ENCODE measurements at places on chromosomes 16 and 17.
A peak's percentile ranks its signal among the peaks of the same experiment; 100 is the strongest.

- DNase-seq: no peak
Measured at GRCh38 chr17:80956321-80957190, 35.1 kb upstream of the CHMP6 start.

- no peak for DNase-seq
Measured at GRCh38 chr17:79183043-79183292, 108.3 kb downstream of the ENGASE start.

GRCh38 chr17:9360677-9361081 is 214.9 kb downstream of the STX8 start:
- no peak for DNase-seq

DNA sequence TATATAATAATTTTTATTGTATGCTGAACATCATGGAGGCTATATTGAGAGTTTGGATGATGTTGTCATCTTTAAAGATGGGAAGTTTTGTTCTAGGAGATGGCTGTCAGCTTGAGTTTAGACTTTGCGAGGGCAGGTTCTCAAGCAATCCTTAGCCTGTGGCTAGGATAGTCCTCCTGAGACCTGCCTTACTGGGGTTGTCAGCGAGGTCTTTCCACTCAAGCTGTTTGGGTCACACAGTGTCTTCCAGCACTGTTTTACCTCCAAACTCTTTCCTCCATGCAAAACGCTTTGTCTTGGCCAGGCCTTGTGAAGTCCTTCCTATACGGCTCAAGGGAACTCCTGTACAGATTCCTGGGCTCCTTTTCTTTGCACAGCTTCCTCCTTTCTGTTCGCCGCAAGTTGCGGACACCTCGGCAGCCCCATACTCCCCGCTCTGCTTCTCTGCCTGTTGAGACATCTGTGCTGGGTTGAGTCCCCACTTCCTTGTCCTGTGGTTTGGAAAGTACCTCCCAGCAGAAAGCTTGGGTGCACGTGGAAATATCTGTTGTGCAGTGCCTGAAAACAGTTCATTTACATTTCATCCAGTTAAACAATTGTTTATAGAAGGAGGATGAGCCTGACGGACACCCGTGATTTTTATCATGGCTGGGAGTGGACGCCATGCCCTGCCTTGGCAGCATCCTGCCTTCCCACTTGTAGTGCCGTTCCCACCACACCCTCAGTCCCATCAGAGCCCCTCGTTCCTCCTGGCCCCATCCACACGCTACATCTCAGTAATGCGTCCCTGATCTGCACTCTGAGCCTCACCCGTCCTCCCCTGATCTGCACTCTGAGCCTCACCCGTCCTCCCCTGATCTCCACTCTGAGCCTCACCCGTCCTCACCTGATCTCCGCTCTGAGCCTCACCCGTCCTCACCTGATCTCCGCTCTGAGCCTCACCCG is 55.0 kb upstream of the CBFA2T3 start:
- peak; percentile 55 for DNase-seq

DNA sequence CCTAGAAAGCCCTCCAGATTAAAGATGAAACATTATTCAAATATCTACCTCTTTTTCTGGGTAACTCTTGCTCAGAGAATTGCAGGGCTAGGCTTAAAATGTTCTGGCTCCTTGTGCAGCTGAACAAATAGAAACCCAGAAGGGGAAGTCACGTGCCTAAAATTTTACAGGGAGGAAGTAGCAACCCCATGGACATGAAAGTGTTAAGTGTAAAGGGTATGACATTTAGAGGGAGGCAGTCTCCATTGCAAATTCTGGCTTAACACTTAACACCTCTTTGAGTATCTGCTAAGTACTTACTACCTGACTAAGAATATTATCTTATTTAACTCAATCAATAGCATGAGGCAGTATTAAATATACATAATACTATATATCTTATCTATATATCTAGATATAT is 376.1 kb upstream of the ERCC4 start:
- DNase-seq: no peak

DNA sequence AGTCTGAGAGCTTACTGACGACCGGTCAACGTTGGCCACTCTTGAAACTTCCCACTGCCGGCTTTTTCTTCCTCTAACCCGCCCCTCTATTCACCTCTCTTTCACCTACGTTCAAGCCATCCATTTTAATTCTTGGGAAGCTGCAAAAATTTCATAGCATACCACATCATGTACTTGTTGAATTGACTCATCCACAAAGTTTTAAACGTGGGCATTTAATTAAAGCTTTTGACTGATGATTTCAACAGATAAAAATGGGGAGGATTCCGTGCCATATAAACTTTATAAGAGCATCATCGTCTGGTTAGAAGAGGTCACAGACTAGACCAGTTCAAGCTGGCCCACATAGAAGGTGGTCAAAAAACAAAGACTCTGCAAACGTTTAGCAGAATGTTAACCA is 22.5 kb downstream of the VPS53 start:
- no peak for DNase-seq

- DNase-seq: no peak
Measured at GRCh38 chr16:83808573-83809014, 816 bp downstream of the HSBP1 start.

DNA sequence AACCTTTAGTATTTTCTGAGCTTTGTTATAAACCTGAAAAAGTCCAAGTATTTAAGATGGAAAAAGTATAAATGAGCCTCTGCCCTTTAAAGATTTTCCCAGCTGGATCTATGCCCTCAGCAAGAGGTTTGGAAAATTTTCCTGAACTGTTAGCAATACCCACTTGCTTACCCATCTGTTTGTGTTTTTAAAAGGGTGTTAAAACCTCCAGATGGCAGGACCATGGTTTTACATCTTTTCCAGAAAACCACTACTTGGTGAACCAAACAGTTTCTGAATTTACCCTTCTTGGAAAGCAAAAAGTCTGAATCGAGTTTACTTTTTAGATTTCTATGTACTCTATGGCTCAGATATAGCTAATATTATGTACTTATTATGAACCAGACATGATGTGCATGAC is 719 bp downstream of the PMFBP1 start:
- no peak for DNase-seq

GRCh38 chr17:64345689-64346376 is 44.8 kb downstream of the PECAM1 start:
- no peak for DNase-seq

DNA sequence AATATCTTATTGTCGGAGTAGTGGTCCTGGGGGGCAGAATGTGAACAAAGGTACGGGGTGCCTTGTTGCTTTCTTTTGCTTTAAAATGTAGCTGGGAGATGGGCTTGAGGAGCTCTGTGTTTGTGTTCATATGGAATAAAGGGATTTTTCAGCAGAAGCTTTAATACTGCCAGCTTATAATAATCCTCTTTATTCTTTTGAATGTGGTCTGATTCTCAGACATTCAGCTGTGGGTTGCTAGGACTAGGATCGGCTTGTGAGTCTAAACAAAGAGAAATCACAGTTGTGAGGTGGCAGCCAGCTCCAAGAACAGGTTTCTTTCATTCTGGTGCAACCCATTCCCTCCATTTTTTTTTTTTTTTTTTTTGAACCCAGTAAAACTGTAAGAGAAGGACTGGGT is 7.2 kb downstream of the MRPL58 start:
- DNase-seq: no peak

- peak; percentile 63 for DNase-seq
Measured at GRCh38 chr17:78263063-78263735, 31.8 kb downstream of the TMEM235 start.

DNA sequence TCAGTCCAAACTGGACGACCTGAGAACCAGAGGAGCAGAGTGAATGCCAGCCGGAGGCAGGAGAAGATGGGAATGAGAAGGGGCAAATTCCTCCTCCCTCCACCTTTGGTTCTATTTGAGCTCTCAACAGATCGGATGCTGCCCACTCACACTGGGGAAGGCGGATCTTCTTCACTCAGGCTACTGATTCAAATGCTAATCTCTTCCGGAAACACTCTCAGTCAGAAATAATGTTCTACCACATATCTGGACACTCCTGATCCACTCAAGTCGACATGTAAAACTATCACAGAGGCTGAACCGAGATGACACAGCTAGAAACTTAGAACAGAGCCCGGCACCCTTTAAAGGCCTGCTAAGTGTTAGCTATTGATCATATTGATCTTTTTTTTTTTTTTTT is 57.4 kb upstream of the GRIN2A start:
- no peak for DNase-seq

DNA sequence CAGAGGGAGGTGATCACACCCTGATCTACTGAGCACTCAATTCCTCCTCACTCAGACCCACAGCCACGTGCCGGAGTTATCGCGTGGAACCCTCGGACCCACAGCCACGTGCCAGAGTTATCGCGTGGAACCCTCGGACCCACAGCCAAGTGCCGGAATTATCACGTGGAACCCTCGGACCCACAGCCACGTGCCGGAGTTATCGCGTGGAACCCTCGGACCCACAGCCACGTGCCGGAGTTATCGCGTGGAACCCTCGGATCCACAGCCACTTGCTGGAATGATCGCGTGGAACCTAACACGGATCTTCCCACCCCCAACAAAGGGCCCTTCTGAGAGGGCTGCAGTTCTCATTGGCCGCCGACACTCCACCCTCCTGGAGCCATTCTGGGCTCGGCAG is 97.7 kb downstream of the PGS1 start:
- DNase-seq: no peak

GRCh38 chr16:23500212-23500861 is 10.0 kb downstream of the GGA2 start:
- no peak for DNase-seq

- no peak for DNase-seq
Measured at GRCh38 chr16:80175011-80175410, 365.8 kb upstream of the DYNLRB2 start.

GRCh38 chr17:27466743-27467375 is 10.6 kb downstream of the KSR1 start:
- no peak for DNase-seq

DNA sequence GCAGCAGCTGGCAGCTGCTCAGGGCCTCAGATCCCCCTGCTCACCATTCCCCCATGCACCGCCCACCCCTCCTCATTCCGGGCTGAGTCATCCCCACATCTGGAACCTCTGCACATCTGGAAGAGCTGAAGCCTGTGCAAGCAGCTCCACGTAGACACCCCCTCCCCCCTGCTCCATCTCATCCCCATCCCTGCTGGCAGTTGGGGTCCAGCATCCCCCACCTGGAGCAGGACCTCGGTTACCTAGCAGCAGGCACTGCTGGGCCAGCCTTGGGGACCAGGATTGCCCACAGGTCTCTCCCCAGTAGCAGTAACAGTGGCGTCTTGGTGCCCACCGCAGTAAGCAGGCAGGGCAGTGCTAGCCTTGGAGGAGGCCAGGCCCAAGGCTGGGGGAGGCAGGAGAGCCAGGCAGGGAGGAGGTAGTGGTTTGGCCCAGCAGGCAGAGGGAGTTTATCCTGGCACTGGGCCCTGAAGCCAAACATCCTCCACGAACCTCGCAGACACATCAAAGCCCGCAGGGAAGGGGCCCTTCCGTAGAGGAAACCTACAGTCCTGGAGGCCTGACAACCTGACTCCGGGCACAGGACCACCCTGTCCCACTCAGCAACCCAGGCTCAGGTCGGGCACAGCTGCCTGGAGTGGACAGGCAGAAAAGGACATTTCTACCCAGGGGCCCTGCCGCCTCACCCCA is 7.7 kb upstream of the TMEM92 start:
- no peak for DNase-seq

DNA sequence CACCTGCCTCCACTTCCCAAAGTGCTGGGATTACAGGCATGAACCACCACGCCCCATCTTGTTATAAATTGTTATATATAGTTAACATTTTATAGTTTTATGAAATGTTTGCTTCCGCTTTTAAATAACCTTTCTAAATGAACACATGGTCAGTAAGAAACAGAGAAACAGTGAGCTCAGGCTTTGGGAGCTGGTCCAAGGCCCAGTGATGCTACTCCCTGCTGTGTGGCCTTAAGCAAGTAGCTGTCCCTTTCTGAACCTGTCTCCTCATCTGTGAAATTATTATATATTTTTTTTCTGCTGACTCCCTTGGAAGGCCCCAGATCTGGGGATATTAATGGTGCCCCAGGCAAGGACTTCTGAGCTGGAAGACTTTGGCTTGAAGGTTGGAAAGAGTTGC is 19.0 kb downstream of the CPNE2 start:
- DNase-seq: no peak

GRCh38 chr17:18059283-18059682 is 20.1 kb downstream of the GID4 start:
- no peak for DNase-seq

- no peak for DNase-seq
Measured at GRCh38 chr17:17740615-17741348, 59.5 kb downstream of the RAI1 start.

DNA sequence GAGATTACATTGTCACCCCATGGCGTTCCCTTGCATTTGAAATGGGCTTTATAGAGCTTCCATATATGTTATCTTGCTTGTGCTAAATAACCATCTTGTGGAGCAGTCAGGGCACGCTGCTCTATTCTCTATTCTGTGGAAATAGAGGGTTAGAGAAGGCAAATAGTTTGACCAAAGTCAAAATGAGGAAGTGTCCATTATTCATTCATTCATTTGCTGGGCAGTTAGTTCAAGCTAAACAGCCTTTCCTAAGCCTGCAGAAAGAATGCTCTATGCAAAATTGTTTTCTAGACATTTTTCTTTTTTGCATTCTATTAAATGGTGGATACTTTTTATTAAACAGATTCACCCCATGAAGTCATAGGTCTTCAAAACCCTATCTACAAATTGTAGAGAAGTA is 67.8 kb upstream of the ELAC2 start:
- no peak for DNase-seq

GRCh38 chr16:66278111-66278531 is 88.4 kb upstream of the CDH5 start:
- DNase-seq: no peak

DNA sequence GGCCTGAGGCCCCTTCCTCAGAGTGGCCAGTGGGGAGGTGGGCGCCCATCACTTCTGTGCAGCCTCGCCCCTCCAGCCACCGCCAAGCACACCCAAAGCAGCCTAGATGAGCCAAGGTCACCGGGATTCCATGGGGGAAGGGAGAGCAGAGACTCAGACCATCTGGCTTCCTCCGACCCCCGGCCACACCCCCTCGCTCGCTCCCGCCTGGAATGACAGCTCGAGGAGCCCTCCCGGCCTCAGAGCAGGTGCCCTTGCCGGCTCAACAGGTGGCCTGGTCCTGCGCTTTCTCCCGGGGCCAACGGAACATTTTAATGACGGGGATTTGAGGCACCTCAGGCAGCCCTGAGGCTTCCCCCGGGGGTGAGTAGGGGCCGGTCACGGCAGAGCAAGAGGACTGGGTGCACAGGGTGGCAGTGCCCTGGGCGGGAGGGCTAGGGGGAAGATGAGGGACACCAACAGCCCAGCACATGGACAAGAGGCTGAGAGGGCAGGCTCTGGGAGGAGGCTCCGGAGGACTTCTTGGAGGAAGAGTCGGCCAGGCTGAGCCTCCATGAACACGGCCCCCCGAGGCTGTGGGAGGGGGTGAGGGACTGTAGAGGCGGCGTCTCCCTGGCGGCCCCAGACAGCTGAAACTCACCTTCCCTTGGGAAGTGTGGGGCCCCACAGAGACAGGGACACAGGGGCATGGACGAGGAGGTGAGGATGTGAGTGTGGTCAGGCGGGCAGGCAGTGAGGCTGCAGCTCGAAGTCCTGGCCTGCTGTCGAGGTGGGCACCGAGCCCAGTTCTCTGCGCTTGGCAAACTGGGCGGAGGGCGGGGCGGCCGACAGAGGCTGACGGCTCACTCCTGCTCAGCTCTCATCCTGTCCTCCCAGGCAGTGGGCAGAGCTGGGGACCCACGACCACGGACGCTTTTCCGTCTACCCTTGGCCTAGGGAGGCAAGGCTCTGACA is 12.5 kb upstream of the C1QTNF8 start:
- no peak for DNase-seq

- DNase-seq: no peak
Measured at GRCh38 chr17:28926786-28927185, 23.9 kb upstream of the DHRS13 start.

All from KG1 (cell line).